ENCODE measurements at places on chromosomes 7 and 10. TPM values are rescaled to one million over a fixed set of nuclear protein-coding genes. Genes with fewer than 3 reads are reported as not detected.

The CPXM2 gene
- total RNA-seq = 4.7 TPM

The SPAM1 gene
- not detected for total RNA-seq

The CYP3A7 gene
- total RNA-seq = not detected

The GATA3 gene
- 0.72 TPM for total RNA-seq

The CNOT4 gene
- 19.2 TPM for total RNA-seq

The CHST15 gene
- total RNA-seq = 7.9 TPM

The PNLIPRP2 gene
- 0.28 TPM for total RNA-seq

The OR2A12 gene
- total RNA-seq = not detected

The LIPM gene
- not detected for total RNA-seq

The CDHR3 gene
- total RNA-seq = 19.1 TPM

The MKX gene
- 1.2 TPM for total RNA-seq

The FAM25G gene
- total RNA-seq = not detected

The CAMK2G gene
- 34.9 TPM for total RNA-seq

The CCDC71L gene
- 21.5 TPM for total RNA-seq

The TEX36 gene
- total RNA-seq = not detected

The ADIRF gene
- 1.0 TPM for total RNA-seq

The SUGCT gene
- total RNA-seq = 7.4 TPM

The CNNM1 gene
- total RNA-seq = 1.1 TPM

The GNGT1 gene
- total RNA-seq = 0.63 TPM

The PIK3AP1 gene
- total RNA-seq = 3.5 TPM

The ITPRID1 gene
- total RNA-seq = 1.4 TPM

The SKIDA1 gene
- total RNA-seq = 11.8 TPM

The PHKG1 gene
- total RNA-seq = not detected
